Activated B cell treated with CpG ODN at 0.5 μM for 24 hours (primary cell): ENCODE measurements at places on chromosomes 5 and 9. TPM values are rescaled to one million over a fixed set of nuclear protein-coding genes. Genes with fewer than 3 reads are reported as not detected.

DNA sequence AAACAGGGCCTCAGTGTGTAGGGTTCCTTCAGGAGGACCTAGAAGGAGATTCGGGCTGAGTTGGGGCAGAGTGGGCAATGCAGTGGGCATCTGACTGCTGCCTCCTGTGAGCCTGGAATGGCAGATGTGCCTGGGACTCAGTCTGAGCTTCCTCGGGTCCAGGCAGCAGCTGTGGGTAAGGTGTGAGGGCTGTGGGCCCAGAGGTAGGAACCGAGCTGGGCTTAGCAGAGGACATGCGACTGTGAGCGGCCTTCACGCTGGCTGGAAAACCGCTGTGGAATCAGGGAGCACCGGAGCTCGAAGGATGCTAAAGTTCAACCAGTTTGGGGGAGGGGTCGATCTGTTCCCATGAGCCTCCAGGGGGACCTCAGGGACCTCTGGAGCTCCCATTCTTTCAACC lies 137.0 kb downstream of the PAX5 start:
- no peak for DNase-seq

GRCh38 chr9:99811172-99811571 lies 10.5 kb upstream of the NR4A3 start:
- no peak for DNase-seq

C7 gene
- not detected in 2 replicates for total RNA-seq

F2RL1 gene
- 0.07 and 0.22 TPM in 2 replicates for total RNA-seq

GRCh38 chr5:107605596-107606125 lies 65.1 kb downstream of the EFNA5 start:
- DNase-seq = no peak

GRCh38 chr5:135671052-135671705 lies 92.4 kb upstream of the CXCL14 start:
- no peak for DNase-seq

- DNase-seq = no peak
Measured at GRCh38 chr5:172303572-172304335, 20.2 kb upstream of the UBTD2 start.

- DNase-seq = no peak
Measured at GRCh38 chr9:81759680-81760215, 70.4 kb upstream of the TLE1 start.
